ENCODE measurements at places on chromosomes 5 and 9.
A peak's percentile ranks its signal among the peaks of the same experiment; 100 is the strongest.

GRCh38 chr5:175478384-175479124, at the start of gene SFXN1:
SFXN1 (plus strand) TSS chr5:175478560; CDS start chr5:175492104, 13,544 bp downstream.
- peak; percentile 55 for DNase-seq

GRCh38 chr5:432201-432927, 10.6 kb upstream of the EXOC3 start:
- no peak for DNase-seq

DNA sequence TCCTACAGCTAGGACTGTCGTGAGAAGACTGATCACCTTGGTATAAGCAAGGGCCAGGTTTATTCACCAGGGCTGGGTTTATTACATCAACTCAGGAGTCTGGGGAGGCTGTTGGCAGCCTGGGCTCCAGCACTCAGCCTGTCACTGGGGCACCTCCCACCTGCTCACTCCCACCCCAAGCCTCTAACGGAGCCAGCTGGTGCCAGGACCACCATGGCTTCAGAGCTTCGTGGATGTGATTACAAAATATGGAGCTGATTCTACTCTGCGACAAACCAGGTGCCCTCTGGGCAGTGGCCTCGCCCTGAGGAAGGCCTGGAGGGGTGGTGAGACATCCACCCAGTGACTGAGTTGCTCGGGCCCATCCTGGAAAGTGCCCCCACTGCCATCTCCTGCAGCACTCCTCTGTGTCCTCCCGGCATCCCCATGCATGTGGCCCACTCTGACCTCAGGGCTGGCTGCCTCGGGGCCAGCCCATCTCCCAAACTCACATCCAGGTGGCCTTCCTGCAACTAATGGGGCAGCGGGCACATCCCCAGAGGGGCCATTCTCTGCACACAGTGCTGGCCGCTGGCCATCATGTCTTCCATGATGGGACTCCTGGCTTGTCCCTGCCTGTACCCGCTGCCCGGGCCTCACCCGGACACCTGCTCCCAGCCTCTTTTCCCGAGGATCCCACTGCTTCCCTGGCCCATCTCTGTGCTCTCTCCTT, 49.6 kb downstream of the SECISBP2 start:
- DNase-seq: no peak

- no peak for DNase-seq
These were observed 92.7 kb downstream of the HRH2 start for GRCh38 chr5:175750511-175750931.

DNA sequence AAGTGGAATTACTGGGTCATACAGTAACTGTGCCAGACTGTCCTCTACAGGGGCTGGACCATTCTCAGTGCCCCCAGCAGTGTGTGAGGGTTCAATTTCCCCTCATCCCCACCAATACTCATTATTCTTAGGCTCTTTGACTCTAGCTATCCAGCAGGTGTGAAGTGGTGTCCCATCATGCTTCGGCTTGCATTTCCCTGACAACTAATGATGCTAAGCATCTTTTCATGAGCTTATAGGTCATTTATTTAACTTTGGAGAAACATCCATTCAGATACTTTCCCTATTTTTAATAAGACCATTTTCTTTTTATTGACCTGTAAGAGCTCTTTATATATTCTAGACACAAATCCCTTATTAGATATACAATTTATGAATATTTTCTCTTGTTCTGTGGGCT, 63.6 kb downstream of the ADAMTS2 start:
- DNase-seq: no peak

DNA sequence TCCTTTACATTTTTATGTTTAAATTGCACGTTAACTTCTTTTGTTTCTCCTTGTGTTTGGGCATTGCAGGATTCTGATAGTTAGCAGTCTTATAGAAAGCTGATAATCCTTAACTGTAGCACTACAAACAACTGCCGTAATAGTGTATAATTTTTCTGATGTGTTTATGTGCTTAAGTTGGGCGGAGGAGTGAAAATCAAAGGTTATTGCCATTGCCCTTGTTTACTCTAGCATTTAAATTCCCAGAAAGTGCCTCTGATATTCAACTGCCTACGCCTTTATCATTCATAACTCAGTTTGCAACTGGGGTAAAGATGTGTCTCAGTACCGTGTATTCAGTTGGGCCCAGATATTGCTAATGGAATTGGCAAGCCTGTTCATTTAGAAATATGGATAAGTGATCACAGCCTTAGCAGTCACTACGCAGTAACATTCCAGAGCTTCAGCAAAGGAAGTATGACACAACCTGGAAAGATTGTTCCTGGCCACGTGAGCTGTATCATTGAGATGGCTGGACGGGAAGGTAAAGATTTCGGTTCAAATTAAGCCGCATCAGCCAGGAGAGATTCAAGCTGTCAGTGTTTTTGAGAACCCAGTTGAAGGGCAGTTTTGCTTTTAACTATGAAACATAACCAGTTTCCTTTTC, 28.1 kb upstream of the LRRTM2 start:
- no peak for DNase-seq

Measured in stimulated activated CD8-positive, alpha-beta memory T cell treated with anti-CD3 and anti-CD28 coated beads, Interleukin-4, amount 100 ng/mL, for 1 hour (primary cell).